GF-D8 (cell line): ENCODE measurements at places on chromosomes 12 and 14.

DNA sequence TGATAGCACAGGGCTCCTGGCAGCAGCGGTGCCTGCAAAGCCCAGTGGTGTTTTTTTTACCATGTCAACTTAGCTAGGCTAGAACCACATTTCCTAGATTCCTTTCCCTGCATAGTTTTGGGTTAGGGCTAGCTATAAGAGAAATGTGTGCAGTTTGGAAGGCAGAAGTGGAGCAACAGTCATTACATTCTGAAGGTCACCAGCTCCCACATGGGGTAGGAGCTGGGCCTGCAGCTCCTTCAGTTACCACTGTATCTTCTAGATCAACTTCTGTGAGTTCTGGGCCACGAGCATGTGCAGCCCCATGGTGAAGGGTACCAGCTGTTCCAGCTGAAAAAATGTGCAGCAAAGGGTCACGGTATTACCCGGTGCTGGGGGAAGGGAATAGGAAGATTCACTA, 2.3 kb upstream of the SLC25A3 start:
- peak; percentile 18 for DNase-seq

GRCh38 chr12:26198742-26199141, 3.4 kb downstream of the SSPN start:
- no peak for DNase-seq

DNA sequence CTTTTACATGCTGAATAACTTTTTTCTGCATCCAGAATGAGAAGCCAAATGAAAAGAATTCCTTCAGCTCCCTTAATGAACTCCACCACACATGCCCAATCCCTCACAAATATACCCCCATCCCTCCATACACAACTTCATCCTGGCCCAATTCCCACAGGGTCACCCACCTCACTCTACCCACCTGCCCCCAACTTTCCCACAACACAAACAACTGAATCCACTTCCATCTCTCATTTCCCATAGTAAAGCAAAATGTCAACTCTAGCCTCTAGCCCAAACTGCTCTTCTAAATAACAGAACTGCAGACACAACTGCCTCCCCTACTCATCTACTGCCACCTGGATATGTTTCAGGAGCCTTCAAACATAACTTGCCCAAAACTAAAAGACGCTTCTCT, 18.8 kb downstream of the HECTD1 start:
- DNase-seq, result no peak

GRCh38 chr12:87794854-87795253, 234.3 kb downstream of the C12orf50 start:
- no peak for DNase-seq

- no peak for DNase-seq
Observed at GRCh38 chr12:80485222-80485987, 41.4 kb downstream of the PTPRQ start.

- DNase-seq, result no peak
Observed at GRCh38 chr12:14931359-14931758, 7.0 kb downstream of the ERP27 start.

GRCh38 chr12:130617219-130617618, 98.9 kb downstream of the RIMBP2 start:
- DNase-seq, result no peak

DNA sequence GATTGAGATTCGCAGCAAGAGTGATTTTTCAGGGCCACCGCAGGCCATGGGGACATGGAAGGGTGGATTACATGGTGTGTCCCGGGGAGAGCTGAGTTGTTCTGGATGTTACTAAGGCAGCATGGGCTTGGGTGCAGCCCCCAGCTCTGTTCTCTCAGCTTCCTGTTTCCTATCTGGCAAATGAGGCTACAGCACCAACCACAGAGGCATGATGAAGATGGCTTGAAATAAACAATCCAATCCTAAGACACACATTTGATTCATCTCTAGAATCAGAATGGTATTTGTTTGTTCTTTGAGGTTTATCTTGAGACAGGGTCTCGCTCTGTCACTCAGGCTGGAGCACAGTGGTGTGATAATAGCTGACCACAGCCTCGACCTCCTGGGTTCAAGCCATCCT, 21.6 kb downstream of the GLTP start:
- no peak for DNase-seq

DNA sequence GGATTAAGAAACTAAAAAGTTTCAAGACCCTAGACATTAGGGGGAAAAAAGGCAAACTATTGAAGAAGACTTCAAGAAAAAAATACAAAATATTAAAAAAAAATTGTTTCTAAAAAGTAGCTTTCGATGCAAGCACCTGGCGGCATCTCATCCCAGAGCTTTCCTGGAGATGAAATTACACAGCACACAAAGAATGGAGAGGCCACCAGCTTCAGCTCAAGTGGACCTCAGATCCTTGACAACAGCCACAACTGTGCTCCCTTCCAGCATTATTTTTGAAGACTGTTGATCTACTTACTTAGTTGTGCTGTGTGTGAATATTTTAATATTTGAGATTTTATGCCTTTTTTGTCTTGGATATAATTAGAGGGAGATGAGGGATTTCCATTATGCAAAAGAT, 479.0 kb downstream of the GLT1D1 start:
- no peak for DNase-seq

DNA sequence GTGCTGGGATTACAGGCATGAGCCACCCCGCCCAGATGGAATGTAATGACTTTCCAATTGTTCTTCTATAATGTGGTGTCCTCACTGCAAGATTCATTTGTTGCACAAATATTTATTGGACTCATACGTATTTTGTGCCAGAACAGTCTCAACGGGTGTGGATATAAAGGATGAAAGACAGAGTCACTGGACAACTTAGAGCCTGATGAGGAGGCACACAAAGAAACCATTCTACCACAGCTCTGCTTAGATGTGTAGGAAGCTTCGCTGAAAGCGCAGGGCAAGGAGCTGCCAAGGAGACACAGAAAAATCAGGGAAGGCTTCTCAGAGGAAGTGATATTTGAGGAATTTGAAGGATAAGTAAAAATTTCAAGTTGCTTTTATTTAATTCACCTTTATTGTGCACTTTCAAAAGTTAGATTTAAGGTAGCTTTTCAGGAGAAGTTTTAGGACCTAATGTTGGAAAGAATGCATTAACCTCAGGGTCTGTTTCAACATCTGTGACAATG, 41.6 kb upstream of the STON2 start:
- DNase-seq, result no peak

- DNase-seq, result no peak
Observed at GRCh38 chr12:96007729-96008128, 11.6 kb upstream of the HAL start.

GRCh38 chr14:96202441-96203094, 2.1 kb upstream of the BDKRB2 start:
- no peak for DNase-seq

- no peak for DNase-seq
Observed at GRCh38 chr14:72889366-72889765, 4.5 kb downstream of the DPF3 start.

GRCh38 chr14:33404054-33404453, 465.4 kb downstream of the NPAS3 start:
- no peak for DNase-seq

- DNase-seq, result no peak
Observed at GRCh38 chr12:114668151-114668885, 15.7 kb downstream of the TBX3 start.

DNA sequence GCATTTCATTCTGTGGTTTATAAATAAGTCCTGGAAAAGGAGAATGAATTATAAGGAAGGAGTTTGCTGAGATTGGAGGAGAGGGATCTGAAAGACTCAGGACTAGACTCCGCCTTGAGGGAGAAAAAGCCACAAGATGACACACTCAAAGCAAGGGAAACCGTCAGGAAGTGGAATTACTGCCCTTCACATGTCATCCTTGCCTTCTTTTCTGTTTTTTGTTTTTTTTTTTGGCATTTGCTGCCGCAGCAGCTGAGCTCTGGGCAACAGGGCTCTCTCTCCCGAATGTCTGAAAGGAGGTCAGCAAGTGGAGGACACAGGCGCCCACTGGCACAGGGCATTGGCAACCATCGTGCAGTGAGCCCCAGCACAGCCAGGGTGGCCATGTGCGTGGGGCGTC, 344.9 kb downstream of the DPF3 start:
- no peak for DNase-seq

DNA sequence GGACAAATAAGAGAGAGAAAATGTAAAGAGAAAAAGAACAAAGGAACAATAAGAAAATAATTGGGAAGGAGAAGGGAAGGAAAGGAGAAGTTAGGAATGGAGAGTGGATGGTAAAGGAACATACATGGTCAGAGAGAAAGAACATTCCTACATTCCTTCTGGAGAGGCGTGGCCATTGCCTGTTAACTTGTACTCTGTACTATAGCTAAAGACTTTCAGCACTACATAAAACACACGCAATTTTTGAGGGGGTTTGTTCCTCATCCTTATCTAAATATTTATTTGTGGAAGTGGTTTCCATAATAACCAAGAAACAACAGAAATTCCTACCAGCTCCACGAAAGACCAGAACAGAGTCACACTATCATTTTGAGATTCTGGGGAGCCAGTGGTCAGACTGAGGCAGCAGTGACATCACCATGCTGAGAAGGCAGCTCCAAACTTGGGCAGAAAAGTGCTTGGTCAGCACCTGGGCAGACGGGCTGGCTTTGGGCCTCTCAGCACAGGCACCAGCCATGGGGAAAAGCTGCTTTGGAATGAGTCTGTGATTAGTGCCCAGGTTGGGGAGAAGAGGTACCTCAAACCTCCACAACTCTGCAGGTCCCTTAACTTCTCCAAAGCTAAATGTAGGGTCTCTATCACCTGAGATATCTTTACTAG, 125.9 kb upstream of the NTF3 start:
- DNase-seq, result no peak

GRCh38 chr12:125092872-125093680, 27.8 kb downstream of the AACS start:
- no peak for DNase-seq

DNA sequence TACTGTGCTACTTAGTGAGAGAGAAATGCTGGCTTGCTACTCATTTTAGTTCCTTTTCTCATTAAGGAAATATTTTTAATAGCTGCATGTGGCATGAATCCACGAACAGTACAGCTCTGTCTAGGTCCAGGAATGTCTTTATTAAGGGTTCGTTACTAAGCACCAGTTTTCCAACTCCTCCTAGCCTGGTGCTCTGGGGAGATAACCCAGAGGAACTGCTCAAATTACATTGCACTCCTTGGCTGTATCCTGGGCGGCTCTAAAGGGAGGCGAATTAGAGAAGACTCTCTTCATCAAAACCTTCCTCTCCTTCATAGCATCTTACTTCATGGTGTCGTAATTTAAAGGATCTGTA, 101.3 kb downstream of the PPM1A start:
- DNase-seq, result no peak

GRCh38 chr12:101962486-101962885, 85.1 kb downstream of the DRAM1 start:
- no peak for DNase-seq

- no peak for DNase-seq
Observed at GRCh38 chr12:66115071-66115600, 15.4 kb downstream of the LLPH start.

DNA sequence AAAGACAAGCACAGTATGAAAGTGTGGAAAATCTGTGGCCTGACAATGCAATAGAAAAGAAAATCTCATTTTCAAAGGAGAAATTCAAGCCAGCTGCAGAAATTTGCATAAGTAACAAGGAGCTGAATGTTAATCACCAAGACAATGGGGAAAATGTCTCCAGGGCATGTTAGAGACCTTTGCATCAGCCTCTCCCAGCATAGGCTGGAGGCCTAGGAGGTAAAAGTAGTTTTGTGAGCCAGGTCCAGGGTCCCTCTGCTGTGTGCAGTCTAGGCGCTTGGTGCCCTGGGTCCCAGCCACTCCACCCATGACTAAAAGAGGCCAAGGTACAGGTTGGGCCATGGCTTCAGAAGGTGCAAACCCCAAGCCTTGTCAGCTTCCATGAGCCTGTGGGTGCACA, 58.3 kb downstream of the TESPA1 start:
- DNase-seq, result no peak

- DNase-seq, result no peak
Observed at GRCh38 chr14:80615831-80616230, 325.7 kb downstream of the CEP128 start.

- no peak for DNase-seq
Observed at GRCh38 chr12:105233041-105233905, 2.7 kb downstream of the APPL2 start.

- no peak for DNase-seq
Observed at GRCh38 chr14:65297744-65298143, 114.8 kb upstream of the FUT8 start.

DNA sequence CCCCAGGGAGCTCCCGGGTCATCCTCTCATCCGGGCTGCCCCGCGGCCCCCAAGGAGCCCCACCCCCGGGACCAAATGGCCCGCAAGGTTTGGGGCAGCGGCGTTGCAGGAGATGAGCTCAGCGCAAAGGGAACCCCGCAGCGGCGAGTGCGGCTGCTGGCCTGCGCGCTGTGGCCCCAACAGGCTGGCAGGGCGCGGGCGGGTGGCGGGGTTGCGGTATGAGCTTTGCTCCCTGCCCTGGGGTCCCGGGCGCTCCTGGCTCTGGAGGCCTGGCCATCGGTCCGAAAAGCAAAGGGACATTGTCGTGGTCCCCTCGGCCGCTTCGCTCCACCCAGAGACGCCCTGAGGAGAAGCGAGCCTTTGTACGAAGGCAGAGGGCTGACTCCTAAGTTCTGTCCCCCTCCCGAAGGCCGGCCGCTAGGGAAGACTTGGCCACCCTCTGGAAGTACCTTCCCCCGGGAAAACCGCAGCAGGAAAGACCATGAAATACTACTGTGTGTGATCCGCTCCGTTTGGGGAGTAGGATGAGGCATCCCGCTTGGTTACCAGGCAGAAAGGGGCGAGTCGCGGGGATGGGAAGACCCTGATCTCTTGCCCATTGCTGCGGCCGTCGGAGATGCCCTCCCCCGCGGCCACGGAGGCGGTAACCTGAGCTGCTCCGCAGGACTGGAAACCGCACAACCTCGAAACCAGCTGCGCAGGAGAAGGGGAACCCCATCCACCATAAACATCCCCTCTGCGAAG, 620 bp upstream of the NID2 start:
- DNase-seq, result no peak

DNA sequence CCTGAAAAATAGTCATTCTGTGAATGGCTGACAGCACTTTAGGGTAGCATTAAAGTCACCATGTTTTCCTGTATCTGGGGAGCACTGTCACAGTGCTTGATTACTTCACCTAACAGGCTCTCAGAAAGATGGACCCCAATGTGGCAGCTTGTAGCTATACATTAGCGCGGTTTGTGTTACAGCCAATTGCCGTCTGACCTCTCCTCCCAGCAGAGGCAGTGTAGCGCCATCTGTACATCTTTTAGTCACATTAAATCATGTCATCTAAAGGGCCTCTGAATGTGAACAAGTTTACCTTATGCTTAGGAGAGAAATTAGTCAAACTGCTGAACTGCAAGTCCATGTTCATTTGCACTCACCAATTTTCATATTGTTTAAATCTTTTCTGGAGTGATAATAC, 113.7 kb downstream of the LMO3 start:
- DNase-seq, result no peak

DNA sequence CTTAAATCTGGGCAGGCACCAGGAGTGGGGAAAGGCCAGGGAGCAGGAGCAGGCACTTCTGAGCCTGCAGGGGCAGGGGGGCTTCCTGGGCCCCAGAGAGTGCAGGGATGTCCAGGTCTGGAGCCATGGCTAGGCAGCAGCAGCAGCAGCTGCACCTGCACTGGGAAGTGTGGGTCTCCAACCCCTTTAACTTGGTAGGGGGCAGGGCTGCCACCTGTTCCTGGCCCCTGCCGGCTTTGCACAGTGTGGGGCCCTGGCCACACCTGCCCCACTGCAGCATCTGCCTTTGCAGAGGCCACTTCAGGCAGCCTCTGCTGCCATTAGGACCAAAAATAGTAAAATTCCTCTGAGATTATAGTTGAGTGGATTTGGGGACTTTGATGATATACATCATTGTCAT, 138.5 kb downstream of the SLC16A7 start:
- DNase-seq, result no peak
